ENCODE measurements at places on chromosomes 6 and 20.

- DNase-seq = no peak
Observed at GRCh38 chr6:115071962-115072361, 729.1 kb upstream of the HS3ST5 start.

DNA sequence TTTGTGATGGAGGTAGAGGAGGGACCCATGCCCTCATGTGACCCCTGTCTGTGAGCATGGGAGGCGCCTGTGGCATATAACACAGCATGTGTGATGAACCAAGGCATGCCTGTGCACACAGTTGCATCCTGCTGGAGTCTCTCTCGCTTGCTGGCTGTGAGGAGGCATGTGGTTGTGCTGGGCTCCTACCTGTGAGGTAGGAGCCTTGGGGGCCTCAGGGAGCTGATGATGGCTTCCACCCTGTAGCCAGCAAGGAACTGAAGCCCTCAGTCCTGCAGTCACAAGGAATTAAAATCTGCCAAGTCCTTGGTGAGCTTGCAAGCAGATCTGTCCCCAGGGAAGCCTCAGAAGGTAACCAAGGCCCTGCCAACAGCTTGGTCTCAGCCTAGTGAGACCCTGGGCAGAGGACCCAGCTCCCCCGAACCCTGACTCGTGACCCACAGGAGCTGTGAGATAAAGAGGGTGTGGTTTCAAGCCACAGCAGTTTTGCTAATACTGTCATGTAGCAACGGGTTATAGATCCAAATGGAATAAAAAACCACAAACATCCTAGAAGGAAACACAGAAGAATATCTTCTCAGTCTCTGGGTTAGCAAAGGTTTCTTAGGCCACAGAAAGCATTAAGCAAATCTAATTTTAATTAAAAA lies 145.7 kb downstream of the WDR27 start:
- DNase-seq = no peak

GRCh38 chr6:138231381-138231886 lies 13.1 kb upstream of the PBOV1 start:
- DNase-seq = no peak

- no peak for DNase-seq
Observed at GRCh38 chr20:44079291-44079690, 107.7 kb downstream of the JPH2 start.

- peak; percentile 77 for DNase-seq
Observed at GRCh38 chr6:149897015-149897697, 757 bp downstream of the RAET1E start.

DNA sequence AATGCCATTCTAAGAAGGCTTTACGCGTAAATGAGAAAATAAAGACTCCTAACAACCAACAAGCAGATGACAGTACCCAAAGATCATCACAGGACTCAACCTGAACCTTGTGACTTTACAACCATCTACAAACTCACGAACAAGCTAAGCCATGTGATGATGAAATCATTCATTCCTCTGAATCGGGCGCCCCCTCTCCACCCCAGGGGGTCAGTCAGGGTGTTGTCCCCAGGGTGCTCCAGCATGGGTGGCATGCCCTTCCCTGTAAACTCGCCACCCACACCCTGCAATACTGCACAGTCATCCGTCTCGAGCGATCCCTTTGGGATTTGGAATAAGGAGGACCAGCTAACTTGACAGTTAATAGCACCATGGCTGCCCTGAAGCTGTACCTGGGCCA lies 12.6 kb downstream of the SERPINB6 start:
- DNase-seq = peak; percentile 59

- DNase-seq = no peak
Observed at GRCh38 chr20:3681931-3682781, at the start of gene ADAM33. Gene ADAM33, minus strand, starts transcription at chr20:3682010. Its CDS starts 6 bp downstream, at chr20:3682004.

- DNase-seq = peak; percentile 31
Observed at GRCh38 chr20:48697845-48698491, 129.8 kb downstream of the PREX1 start.

GRCh38 chr6:166237617-166238016 lies 70.0 kb upstream of the TBXT start:
- no peak for DNase-seq

- DNase-seq = no peak
Observed at GRCh38 chr20:38021087-38021772, 12.0 kb downstream of the TTI1 start.

GRCh38 chr6:90350689-90351554 lies 54.3 kb upstream of the BACH2 start:
- DNase-seq = no peak

- DNase-seq = no peak
Observed at GRCh38 chr6:55836945-55837344, 38.4 kb downstream of the BMP5 start.

Measured in SJSA1 (cell line).